ENCODE measurements at places on chromosomes 1 and 21.
A peak's percentile ranks its signal among the peaks of the same experiment; 100 is the strongest.

DNA sequence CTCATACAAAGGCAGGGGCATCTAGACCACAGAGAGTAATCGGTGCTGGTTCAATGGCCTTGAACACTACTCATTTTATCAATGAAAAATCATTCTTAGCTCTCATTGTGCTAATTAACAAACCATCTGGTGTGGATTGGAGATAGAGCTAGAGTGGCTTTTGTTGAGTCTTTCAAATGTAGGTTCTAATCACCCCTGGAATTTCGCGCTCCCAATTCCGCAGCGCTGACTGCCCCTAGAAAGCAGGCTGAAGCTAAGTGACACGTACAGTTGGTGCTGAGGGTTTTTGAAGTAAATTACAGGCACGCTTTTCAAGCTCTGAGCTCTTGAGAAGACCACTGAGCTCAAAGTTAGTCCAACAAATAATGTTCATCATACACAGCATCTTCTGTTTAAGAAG, 31.2 kb upstream of the CA6 start:
- DNase-seq: no peak

GRCh38 chr21:45637883-45638282, 5.6 kb upstream of the PCBP3 start:
- no peak for DNase-seq

- no peak for DNase-seq
These were observed 43.1 kb downstream of the OR10J5 start for GRCh38 chr1:159492575-159493323.

DNA sequence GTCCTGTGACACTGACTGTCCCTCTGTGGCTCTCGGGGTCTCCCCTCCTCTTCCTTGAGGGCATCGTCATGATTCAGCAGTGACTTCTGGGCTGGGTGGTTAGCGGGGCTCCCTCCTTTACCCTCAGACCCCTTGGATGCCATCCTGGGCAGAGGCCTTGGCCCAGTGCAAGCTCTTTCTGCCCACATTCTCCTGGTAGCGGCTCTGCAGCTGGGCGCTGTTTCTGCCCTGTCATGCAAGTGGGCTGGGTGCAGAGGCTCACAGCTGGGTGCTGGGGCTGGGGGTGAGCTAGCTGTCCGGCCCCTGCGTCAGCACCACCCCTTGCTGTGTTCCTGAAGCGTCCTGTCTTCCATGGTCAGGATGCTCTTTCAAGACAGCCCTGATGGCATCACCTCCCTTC, 158.5 kb downstream of the PCBP3 start:
- DNase-seq: no peak

DNA sequence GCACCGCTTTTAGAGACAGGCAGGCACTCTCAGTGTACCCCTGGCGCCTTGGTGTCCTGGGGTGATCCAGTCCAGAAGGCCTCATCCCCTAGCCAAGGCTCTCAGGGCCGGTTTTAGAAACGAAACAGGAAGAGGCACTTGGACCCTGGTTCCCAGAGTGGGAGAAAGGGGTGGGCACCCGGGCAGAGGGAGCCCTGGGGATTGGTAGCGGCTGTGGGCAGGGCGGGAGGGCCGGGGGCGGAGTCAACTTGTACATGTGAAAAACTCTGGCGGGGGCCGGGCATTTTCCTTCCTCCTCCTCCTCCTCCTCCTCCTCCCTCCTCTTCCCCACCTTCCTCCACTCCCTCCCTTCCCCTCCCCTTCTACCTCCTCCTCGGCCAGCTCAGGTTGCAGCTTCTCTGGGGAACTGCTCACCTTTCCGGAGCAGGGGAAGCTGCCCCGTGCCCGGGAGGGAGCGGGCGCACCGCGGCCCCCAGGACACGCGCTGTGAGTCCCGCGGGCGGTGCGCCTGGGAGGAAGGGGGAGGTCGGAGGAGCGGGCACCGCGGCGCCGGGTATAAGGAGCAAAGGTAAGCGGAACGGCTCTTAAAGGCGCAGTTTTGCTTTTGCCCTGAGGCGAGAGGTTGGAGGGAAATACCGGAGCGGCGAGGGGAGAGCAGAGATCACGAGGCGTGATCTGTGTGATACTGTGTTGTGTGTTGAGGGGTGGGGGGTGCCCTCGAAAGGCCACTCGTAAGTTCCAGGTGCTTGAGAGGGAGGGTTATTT, at the start of gene CDK18:
Gene CDK18, plus strand, starts transcription at position 359 of the 765 bp plus-strand sequence. CDS start 18,499 bp downstream, outside the sequence.
- DNase-seq: peak; percentile 58

GRCh38 chr1:82818586-82818985, 1017.9 kb downstream of the ADGRL2 start:
- no peak for DNase-seq

DNA sequence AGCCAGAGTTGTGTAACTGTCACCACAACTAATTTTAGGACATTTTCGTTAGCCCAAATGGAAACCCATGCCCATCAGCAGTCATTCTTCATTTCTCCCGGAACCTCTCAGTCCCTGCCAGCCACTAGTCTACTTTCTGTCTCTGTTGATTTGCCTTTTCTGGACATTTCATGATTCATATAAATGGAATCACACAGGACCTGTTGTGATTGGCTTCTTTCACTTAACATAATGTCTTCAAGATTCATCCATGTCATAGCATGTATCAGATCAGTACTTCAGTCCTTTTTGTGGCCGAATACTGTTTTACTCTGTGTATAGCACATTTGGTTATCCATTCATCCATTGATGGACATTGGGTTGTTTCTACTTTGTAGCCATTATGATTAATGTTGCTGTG, 7.1 kb downstream of the SLC66A1 start:
- DNase-seq: no peak
